ENCODE measurements at places on chromosomes 6 and 20. TPM values are rescaled to one million over a fixed set of nuclear protein-coding genes. Genes with fewer than 3 reads are reported as not detected.

GRCh38 chr20:45342855-45343531 is 5.2 kb downstream of the SDC4 start:
- DNase-seq, result no peak
- H3K27ac ChIP-seq, result peak overlapping the region; percentile 100
- H3K4me1 ChIP-seq, result peaks cover 84% of the 10 kb centered on the region
- H3K27me3 ChIP-seq, result no peaks in the 10 kb centered on the region
- H3K4me3 ChIP-seq, result peak overlapping the region; percentile 90
- H3K36me3 ChIP-seq, result peaks cover 60% of the 10 kb centered on the region

GRCh38 chr6:15845492-15845891 is 182.7 kb upstream of the DTNBP1 start:
- H3K36me3 ChIP-seq, result no peaks in the 10 kb centered on the region
- no peak overlapping the region for H3K4me3 ChIP-seq
- H3K27ac ChIP-seq, result no peak overlapping the region
- no peaks in the 10 kb centered on the region for H3K27me3 ChIP-seq
- H3K4me1 ChIP-seq, result no peaks in the 10 kb centered on the region

DNA sequence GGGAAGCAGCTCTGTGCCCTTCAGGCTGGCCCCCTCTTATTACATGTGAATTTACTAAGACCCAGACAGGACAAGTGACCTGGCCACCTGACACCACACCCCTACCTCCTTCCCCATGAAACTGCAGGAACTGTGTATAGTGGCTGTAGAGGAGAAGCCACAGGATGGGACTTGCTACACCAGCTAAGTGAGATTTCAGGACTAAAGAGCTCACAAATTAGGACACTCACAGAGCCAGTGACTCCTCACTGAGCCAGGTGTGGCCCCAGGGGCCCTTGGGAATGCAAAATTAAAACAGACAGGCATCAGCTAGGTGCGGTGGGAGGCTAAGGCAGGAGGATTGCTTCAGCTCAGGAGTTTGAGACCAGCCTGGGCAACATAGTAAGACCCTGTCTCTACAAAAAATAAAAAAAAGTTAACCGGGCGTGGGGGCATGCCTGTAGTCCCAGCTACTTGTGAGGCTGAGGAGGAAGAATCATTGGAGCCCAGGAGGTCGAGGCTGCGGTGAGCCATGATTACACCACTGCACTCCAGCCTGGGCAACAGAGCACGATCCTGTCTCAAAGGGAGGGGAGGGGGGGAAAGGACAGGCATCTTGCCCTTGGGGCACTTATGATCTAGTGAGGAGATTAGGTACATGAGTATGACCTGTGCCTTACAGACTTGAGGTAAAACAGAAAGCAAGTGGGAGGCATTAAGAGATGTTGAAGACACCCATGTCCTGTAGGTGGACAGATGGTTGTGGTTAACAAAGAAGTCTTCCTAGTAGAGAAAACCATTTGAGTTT is 23.2 kb upstream of the SRF start:
- peak; percentile 25 for DNase-seq
- no peak overlapping the region for H3K27ac ChIP-seq
- H3K4me1 ChIP-seq, result peaks cover 15% of the 10 kb centered on the region
- H3K4me3 ChIP-seq, result no peak overlapping the region
- H3K36me3 ChIP-seq, result peaks cover 38% of the 10 kb centered on the region

GRCh38 chr6:31575952-31576685 is 754 bp downstream of the TNF start:
- no peaks in the 10 kb centered on the region for H3K27me3 ChIP-seq
- DNase-seq, result peak; percentile 79
- H3K27ac ChIP-seq, result no peak overlapping the region

- H3K4me3 ChIP-seq, result no peak overlapping the region
- H3K36me3 ChIP-seq, result no peaks in the 10 kb centered on the region
- peak; percentile 69 for DNase-seq
Measured at GRCh38 chr6:37673436-37673835, 24.2 kb downstream of the MDGA1 start.

The MMP24 gene
- 0.88 TPM for total RNA-seq

Data from osteoblast (primary cell).